ENCODE measurements at places on chromosomes 6 and 20.

- no peak for DNase-seq
Measured at GRCh38 chr20:61786230-61786629, 279.5 kb downstream of the TAF4 start.

- DNase-seq, result no peak
Measured at GRCh38 chr6:141264101-141264500, 868.6 kb upstream of the GJE1 start.

GRCh38 chr6:153959276-153959675, 79.8 kb upstream of the OPRM1 start:
- no peak for DNase-seq

DNA sequence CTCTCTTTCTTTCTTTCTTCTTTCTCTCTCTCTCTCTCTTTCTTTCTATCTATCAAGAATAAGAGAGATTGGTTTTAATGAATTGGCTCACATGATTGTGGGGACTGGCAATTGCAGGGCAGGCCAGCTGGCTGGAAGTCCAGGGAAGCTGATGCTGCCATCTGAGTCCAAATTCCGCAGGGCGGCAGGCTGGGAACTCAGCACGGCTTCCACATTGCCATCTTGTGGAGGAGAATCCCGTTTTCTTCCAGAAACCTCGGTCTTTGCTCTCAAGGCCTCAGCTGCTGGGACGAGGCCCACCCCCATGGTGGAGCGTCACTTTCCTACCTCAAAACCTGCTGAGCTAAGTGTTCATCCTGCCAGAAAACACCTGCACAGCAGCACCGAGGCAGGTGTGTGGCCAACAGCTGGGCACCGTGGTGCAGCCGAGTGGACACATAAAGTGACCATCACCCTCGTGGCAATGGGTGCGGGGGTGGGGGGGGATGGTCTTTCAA, 58.8 kb upstream of the SLCO4A1 start:
- DNase-seq, result no peak

DNA sequence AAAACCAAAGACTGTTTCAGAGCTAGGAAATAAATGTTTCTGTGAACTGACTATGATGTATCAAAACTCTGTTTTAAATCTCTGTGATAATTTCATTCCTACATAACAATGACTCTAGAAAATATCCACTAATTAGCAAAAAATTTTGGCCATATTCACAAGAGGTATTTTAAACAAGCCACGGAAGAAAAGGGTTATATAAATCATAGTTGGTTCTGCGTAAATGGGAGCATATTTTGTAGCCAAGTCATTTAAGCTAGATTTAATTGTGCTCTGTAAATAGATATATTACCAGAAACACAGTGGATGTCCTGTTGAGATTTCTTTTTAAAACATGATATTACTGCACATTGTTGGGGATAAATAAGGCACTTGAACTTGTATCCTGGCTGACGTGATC, 416.5 kb upstream of the PLCB4 start:
- no peak for DNase-seq

GRCh38 chr6:45746046-45746445, 269.6 kb downstream of the CLIC5 start:
- DNase-seq, result no peak

DNA sequence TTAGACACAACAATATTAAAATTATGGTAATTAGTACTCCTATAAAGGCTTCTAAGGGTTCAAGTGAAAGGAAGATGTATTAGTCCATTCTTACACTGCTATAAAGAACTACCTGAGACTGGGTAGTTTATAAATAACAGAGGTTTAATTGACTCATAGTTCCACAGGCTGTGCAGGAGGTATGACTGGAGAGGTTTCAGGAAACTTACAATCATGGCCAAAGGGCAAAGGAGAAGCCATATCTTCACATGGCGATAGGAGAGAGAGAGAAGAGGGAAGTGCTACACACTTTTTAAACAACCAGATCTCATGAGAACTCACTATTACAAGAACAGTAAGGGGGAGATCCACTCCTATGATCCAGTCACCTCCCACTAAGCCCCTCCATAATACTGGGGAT, 52.9 kb downstream of the TINAG start:
- DNase-seq, result no peak

DNA sequence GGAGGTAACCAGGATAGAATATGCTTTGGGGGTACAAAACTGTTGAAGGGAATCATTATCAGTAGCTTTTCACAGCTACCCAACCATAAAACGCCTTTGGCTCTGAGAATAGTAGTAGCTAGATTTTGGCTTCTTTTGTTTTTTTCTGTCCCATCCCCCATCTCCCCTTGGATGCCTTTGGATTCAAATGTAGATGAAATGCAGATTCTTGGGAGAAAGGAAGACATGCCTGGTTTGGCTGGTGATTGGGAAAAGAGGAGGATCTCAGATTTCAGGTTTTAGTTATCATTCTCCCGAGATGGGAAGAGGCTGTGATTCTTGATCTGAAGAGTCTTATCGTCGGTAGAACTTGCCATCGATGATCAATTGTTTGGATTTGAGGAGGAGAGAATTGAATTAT, 3.5 kb upstream of the CDYL start:
- no peak for DNase-seq

All from NCI-H526 (cell line).